ENCODE measurements at places on chromosomes 5 and 9. TPM values are rescaled to one million over a fixed set of nuclear protein-coding genes. Genes with fewer than 3 reads are reported as not detected.

SHOC1 gene
- 0.62 TPM for polyA plus RNA-seq

PPP2R2B gene
- 115 TPM for polyA plus RNA-seq

BNC2 gene
- polyA plus RNA-seq = 0.07 TPM

RETREG1 gene
- 400 TPM for polyA plus RNA-seq

NUTM2G gene
- polyA plus RNA-seq = not detected

PCDHB2 gene
- polyA plus RNA-seq = 8.3 TPM

EHMT1 gene
- 6.5 TPM for polyA plus RNA-seq

NR5A1 gene
- polyA plus RNA-seq = not detected

LAMC3 gene
- polyA plus RNA-seq = not detected

TXNDC8 gene
- polyA plus RNA-seq = not detected

LURAP1L gene
- polyA plus RNA-seq = 3.6 TPM

GNG10 gene
- polyA plus RNA-seq = 40.0 TPM

LRRC26 gene
- polyA plus RNA-seq = not detected

SLC6A3 gene
- not detected for polyA plus RNA-seq
